ENCODE measurements at places on chromosomes 6 and 20. TPM values are rescaled to one million over a fixed set of nuclear protein-coding genes. Genes with fewer than 3 reads are reported as not detected.

DNA sequence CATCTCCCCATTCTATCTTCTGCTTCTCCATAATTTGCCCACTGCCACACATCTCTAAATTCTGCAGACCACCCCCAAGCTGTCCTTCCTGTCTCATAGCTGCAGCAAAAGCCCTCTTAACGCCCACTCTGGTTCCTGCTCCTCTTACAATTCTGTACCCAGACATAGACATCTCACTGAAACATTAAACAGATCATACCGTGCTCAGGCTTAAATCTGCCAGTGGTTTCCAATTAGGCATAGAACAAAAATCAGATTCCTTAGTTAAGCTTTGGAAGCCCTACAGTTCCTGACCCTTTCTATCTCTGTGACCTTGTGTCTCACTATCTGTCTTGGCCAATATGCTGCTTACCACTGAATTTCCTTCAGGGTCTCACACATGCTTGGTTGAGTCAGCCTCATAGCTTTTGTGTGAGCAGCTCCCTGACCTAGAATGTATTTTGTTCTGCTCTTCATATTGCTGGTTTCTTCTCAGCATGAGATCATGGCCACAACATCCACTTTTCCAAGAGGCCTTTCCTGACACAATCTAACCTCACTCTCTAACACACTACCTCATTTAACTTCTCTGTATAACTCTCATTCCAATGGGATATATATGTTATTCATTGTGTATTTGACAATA, 749.7 kb downstream of the MAFB start:
- DNase-seq: no peak

DNA sequence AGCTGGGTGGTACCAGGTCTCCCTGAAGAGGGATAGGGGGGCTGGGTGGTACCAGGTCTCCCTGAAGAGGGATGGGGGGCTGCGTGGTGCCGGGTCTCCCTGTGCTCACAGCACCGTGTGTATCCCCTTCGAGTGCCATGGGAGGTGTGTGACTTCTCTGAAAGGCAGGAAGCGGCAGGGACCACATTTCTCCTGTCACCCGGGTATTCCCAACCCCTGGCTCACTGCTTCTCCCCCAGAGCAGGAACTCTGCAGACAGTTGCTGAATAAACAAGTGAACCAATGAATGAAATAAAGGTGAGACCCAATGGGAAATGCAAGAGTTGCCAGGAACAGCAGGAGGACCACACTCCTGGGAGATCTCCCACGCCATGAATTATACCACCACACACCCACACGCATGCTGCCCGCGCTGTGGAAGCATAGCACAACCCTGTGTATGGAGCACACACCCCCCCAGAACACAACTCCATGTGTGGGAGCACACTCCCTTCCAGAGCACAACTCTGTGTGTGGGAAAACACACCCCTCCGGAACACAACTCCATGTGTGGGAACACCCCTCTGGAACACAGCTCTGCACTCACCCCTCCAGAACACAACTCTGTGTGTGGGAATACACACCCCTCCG, 50.7 kb downstream of the RNASET2 start:
- DNase-seq: no peak

GRCh38 chr6:117960877-117961276, 53.8 kb downstream of the SLC35F1 start:
- DNase-seq: no peak

GRCh38 chr6:41759905-41760579, 12.8 kb upstream of the PGC start:
- no peak for DNase-seq

Gene TINAG
- not detected for total RNA-seq

Data from WTC11 (cell line).